ENCODE measurements at places on chromosomes 11 and 22.

- DNase-seq, result peak; percentile 82
Measured at GRCh38 chr11:12673924-12674570, at the start of gene TEAD1. TSS of gene TEAD1 (plus strand) at chr11:12674421.

GRCh38 chr11:127620671-127621070 lies 620.1 kb upstream of the KIRREL3 start:
- DNase-seq, result no peak

GRCh38 chr22:43081968-43082367 lies 7.2 kb downstream of the TTLL1 start:
- DNase-seq, result no peak

GRCh38 chr22:38886333-38886732 lies 14.3 kb upstream of the CBX6 start:
- DNase-seq, result no peak

DNA sequence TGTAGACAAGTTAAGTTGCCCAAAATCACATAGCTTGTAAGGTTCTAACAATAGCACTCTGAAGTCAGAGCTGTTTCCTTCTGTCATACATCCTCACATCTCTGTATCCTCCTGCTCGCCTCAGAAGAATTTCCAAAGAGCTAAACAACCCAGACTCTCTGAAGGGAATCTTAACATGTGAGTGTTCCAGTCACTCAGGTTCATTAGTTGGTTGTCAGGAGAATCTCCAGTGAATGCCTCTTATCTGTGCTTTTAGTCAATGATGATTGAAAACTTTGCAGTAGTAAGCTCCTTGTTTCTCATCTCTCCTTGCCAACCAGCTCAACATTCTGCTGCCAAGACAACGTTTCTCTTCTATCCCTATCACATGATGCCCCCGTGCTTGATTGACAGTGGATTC lies 195.5 kb downstream of the C11orf91 start:
- DNase-seq, result no peak

DNA sequence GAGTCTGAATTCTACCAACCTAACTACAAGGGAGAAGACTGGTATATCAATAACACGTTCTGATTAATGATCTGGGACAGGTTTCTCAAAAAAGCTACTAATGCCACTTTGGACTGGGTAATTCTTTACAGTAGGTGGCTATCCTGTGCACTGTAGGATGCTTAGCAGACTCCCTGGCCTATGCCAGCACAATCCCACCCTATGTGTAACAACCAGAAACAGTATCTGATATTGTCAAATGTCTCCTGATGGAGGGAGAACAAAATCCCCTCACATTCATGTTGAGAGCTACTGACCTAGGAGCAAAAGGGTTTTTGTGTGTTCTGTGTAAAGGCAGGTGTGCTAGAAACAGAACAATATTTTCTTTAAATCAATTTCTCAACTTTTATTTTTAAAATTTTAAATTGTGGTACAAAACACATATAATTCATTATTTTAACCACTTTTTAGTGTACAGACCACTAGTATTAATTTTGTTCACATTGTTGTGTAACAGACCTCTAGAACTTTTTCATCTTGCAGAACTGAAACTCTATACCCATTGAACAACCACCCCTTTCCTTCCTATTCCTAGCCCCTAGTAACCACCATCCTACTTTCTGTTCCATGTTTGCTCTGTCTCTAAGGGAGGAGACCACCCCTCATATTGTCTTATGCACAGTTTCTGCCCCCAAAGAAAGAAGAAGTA lies 2.1 kb upstream of the MS4A6A start:
- DNase-seq, result peak; percentile 17

GRCh38 chr11:88105951-88106350 lies 69.3 kb downstream of the RAB38 start:
- no peak for DNase-seq

GRCh38 chr11:79033833-79034232 lies 407.0 kb downstream of the TENM4 start:
- no peak for DNase-seq

DNA sequence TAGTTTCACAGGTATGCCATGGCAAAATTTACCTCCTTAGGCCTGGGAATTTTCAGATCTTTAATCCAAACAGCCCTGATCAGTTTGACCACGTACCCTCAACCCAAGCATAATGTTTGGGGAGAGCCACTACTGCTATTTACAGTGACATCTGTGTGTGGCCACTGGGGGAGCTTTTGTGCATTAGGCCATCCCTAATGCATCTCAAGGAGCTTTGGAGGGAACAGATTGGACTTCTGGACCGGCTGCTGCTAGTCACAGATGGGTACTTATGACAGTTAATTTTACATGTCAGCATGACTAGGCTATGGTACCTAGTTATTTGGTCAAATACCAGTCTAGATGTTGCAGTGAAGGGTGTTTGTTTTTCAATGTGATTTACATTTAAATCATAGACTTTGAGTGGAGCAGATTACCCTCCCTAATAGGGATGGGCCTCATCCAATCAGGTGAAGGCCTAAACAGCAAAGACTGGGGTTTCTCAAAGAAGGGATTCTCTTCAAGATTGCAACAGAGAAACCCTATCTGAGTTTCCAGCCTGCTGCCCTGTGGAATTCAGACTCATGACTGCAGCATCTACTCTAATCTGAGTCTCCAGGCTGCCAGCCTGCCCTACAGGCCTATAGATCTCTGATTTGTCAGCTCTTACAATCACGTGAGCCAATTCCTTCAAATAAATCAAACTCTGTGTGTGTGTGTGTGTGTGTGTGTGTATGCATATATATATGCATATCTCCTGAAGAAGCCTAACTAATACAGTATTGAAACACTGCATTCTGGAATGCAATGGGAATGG lies 38.0 kb upstream of the GALNT18 start:
- no peak for DNase-seq

GRCh38 chr22:44595841-44596341 lies 97.9 kb upstream of the RTL6 start:
- DNase-seq, result no peak

GRCh38 chr11:115222863-115223530 lies 281.2 kb downstream of the CADM1 start:
- DNase-seq, result no peak

- peak; percentile 69 for DNase-seq
Measured at GRCh38 chr22:32265882-32266767, 11.0 kb upstream of the SLC5A4 start.

GRCh38 chr11:134882671-134883297 lies 470.7 kb upstream of the B3GAT1 start:
- DNase-seq, result no peak

DNA sequence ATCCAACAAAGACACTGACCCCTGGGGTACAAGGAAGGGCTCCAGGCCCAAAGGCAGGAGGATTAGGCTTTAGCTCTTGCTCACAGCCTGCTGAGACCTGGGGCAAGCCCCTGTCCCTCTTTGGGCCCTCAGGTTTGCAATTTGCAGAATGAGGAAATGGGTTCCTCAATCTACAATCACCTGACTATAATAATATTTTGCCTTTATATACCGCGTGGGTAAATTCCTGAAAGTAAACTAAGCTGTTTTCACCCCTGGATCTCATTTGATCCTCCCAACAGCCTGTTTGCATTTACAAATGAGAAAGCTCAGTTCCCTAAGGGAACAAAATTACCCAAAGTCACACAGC lies 797 bp downstream of the STARD10 start:
- no peak for DNase-seq

GRCh38 chr11:2074266-2074825 lies 64.8 kb downstream of the IGF2 start:
- no peak for DNase-seq

GRCh38 chr11:128334311-128335044 lies 252.9 kb downstream of the ETS1 start:
- DNase-seq, result no peak

DNA sequence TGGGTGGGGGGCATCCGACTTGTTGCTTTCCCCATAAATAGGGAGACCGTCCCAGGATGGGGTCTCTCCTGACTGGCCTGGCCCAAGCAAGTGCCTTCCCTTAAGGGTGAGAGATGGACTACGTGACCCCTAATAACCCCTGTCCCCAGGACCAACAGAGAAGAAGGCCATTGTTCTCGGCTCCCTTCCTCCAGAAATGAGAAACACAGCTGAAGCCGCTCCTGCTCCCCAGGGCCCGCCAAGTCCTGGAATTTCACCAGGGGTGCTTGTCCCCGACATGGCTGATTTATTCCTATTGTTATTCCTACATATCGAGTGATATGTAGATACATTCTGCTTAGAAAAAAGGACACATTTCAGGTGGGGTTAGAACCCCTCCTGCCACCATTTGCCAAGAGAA lies 100.8 kb downstream of the TP53I11 start:
- DNase-seq, result no peak

GRCh38 chr11:78331711-78332110 lies 85.9 kb downstream of the GAB2 start:
- DNase-seq, result no peak

GRCh38 chr22:44538051-44538450 lies 40.0 kb upstream of the RTL6 start:
- DNase-seq, result no peak

GRCh38 chr22:44692662-44693007 lies 9.4 kb upstream of the PRR5 start:
- no peak for DNase-seq

- no peak for DNase-seq
Measured at GRCh38 chr11:61514050-61514917, 5.7 kb downstream of the LRRC10B start.

- no peak for DNase-seq
Measured at GRCh38 chr11:7905961-7906429, 25.1 kb downstream of the OR10A6 start.

- peak; percentile 77 for DNase-seq
Measured at GRCh38 chr11:68297812-68298658, 14.4 kb upstream of the LRP5 start.

DNA sequence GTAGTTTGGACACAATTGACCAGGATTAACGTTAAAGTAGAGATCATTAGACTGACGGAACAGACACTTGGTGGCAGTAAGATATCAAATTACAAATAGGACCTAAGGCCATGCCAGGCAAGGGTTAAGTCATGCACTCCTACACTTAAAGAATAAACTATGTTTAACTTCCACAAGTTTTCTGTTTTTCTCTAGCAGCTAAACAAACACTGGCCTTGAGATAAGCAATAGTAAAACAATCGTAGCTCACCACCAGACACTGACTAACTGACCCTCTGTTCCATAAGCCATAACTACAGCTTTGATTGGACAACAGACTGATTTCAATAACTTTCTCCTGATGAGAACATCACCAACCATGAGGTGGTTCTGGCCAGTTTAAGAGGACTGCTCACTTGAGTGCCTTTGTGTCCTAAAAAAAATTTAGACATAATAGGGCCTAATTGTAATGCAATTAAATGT lies 2.0 kb upstream of the CEP126 start:
- no peak for DNase-seq

GRCh38 chr22:38205261-38206128 lies 3.7 kb downstream of the MAFF start:
- no peak for DNase-seq

- no peak for DNase-seq
Measured at GRCh38 chr11:20754933-20755332, 85.5 kb downstream of the NELL1 start.

GRCh38 chr22:29225422-29226090 lies 19.9 kb downstream of the EMID1 start:
- no peak for DNase-seq

GRCh38 chr11:125173027-125173426 lies 8.5 kb downstream of the PKNOX2 start:
- no peak for DNase-seq

GRCh38 chr11:19562156-19562555 lies 150.5 kb upstream of the NAV2 start:
- no peak for DNase-seq

DNA sequence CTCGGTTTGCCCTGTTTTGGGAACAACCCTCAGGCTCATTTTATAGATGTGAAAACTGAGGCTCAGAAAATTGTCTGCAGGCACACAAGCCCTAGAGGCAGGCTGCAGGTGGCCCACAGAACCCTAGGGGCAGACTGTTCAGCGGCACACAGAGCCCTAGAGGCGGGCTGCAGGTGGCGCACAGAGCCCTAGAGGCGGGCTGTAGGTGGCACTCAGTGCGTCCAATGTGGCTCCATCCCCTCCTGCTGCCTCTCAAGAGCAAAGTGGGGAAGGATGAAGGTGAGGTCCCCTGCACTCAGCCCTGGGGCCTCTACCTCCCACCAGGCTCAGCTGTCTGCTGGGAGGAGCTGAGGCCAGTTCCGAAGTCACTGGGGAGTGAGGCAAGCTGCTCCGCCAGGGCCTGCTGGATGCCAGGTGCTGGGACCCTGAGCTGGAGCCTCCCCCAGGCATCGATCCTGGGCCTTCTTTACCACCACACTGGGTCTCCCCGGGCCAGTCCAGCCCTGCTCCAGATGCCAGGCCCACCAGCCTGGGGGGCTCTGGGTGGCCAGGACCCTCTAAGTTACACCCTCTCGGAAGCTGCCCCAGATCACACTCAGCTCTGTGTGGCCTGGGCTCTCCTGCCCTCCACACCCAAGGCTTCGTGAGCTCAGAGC lies 2.3 kb downstream of the ACY3 start:
- DNase-seq, result peak; percentile 60

- DNase-seq, result no peak
Measured at GRCh38 chr11:119029340-119030028, 1.2 kb downstream of the SLC37A4 start.

DNA sequence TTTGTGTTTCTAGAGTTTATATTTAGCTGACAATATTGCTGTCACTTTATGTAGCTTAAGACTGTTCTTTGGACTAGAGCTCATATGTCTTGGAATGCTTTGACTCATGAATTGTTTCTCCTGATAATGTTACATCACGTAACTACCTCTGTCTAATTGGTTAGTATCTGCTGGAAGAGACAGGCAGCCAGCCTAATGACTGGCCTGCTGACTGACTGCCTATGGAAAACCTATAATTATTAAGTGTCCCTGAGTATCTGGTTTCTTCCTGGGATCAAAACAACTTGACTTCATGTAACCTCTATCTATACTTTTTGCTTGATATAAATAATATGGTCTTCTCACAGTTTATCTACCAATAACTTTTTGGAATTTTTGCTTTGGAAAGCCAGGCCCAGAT lies 9.4 kb downstream of the SOX6 start:
- no peak for DNase-seq

All from CD4-positive, alpha-beta T cell treated with Interleukin-10 for 1 hour (primary cell).